A375 (cell line): ENCODE measurements at places on chromosomes 11 and 22. TPM values are rescaled to one million over a fixed set of nuclear protein-coding genes. Genes with fewer than 3 reads are reported as not detected.

PDGFD gene
- total RNA-seq = 0.08 and 0.21 TPM in 2 replicates

TEX54 gene
- 1.5 TPM in 1 of 2 replicates, not detected in the other for total RNA-seq

CEND1 gene
- 2.1 and 3.8 TPM in 2 replicates for total RNA-seq

ANO9 gene
- total RNA-seq = 0.13 TPM in 1 of 2 replicates, not detected in the other

NXPE4 gene
- not detected in 2 replicates for total RNA-seq

KIAA1671 gene
- 8.1 and 8.4 TPM in 2 replicates for total RNA-seq

CRYBA4 gene
- total RNA-seq = not detected in 2 replicates

BTG4 gene
- total RNA-seq = not detected in 2 replicates

KLHL35 gene
- 3.3 and 3.4 TPM in 2 replicates for total RNA-seq

LINC01488 gene
- total RNA-seq = not detected in 2 replicates

LMO1 gene
- not detected in 2 replicates for total RNA-seq

SLC25A18 gene
- 0.21 TPM in 1 of 2 replicates, not detected in the other for total RNA-seq

ZNF215 gene
- 4.3 and 4.8 TPM in 2 replicates for total RNA-seq

KCNJ1 gene
- total RNA-seq = not detected in 2 replicates

SAA4 gene
- total RNA-seq = not detected in 2 replicates

EIF4ENIF1 gene
- total RNA-seq = 4.7 and 9.7 TPM in 2 replicates

YPEL4 gene
- total RNA-seq = 2.0 and 2.4 TPM in 2 replicates

BATF2 gene
- total RNA-seq = 1.3 TPM in 2 replicates

OR9G1 gene
- not detected in 2 replicates for total RNA-seq

ZP1 gene
- 1.3 and 3.2 TPM in 2 replicates for total RNA-seq

KCNJ4 gene
- total RNA-seq = 0.13 and 0.23 TPM in 2 replicates

IL18 gene
- total RNA-seq = 1.2 and 3.5 TPM in 2 replicates

BACE1 gene
- 17.3 and 25.3 TPM in 2 replicates for total RNA-seq

CHRM1 gene
- 0.30 and 0.56 TPM in 2 replicates for total RNA-seq

UBQLN3 gene
- total RNA-seq = not detected in 2 replicates

GALNT18 gene
- total RNA-seq = 4.6 and 5.1 TPM in 2 replicates

FOLR2 gene
- not detected in 2 replicates for total RNA-seq

SMIM35 gene
- total RNA-seq = not detected in 2 replicates

IL17REL gene
- total RNA-seq = not detected in 2 replicates

BAD gene
- 99.6 and 101 TPM in 2 replicates for total RNA-seq

ESAM gene
- total RNA-seq = 0.58 and 0.75 TPM in 2 replicates

SMC1B gene
- total RNA-seq = not detected in 2 replicates

SCUBE1 gene
- total RNA-seq = not detected in 2 replicates

NAV2 gene
- 0.79 and 1.5 TPM in 2 replicates for total RNA-seq

OTOG gene
- not detected in 2 replicates for total RNA-seq

DGCR6L gene
- 41.2 and 48.0 TPM in 2 replicates for total RNA-seq

NLRP14 gene
- total RNA-seq = 0.19 TPM in 1 of 2 replicates, not detected in the other

C1QTNF5 gene
- total RNA-seq = not detected in 2 replicates

RELA gene
- total RNA-seq = 41.8 and 44.5 TPM in 2 replicates

DSCAML1 gene
- not detected in 2 replicates for total RNA-seq

USP2 gene
- total RNA-seq = 1.3 and 1.8 TPM in 2 replicates

ACRV1 gene
- total RNA-seq = 0.16 TPM in 1 of 2 replicates, not detected in the other

CALCB gene
- total RNA-seq = not detected in 2 replicates

DEUP1 gene
- not detected in 2 replicates for total RNA-seq

ISX gene
- not detected in 2 replicates for total RNA-seq

KRTAP5-1 gene
- total RNA-seq = not detected in 2 replicates
